ENCODE measurements at places on chromosomes 5 and 9.

- DNase-seq = no peak
Measured at GRCh38 chr5:5304361-5305020, 118.0 kb upstream of the ICE1 start.

DNA sequence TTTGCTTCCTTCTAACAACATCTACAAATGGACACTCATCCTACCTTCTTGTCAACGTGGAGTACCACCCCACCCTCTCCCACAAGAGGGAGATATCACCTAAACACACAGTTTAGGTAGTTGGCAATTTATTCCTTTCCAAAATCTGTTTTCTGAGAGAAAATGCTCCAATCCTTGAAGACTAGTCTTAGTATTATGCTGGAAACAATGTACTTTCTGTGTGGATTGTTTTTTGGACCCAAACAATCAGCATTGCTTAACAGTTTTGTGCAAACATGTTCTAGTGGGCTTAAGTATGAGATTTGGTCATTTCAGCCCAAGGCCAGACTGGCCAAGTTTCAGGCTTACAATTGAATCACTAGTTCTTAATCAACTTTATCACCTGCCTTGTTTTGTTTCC, 359.1 kb downstream of the ARHGEF28 start:
- no peak for DNase-seq

GRCh38 chr9:113005777-113006176, 6.2 kb downstream of the ZNF883 start:
- no peak for DNase-seq

DNA sequence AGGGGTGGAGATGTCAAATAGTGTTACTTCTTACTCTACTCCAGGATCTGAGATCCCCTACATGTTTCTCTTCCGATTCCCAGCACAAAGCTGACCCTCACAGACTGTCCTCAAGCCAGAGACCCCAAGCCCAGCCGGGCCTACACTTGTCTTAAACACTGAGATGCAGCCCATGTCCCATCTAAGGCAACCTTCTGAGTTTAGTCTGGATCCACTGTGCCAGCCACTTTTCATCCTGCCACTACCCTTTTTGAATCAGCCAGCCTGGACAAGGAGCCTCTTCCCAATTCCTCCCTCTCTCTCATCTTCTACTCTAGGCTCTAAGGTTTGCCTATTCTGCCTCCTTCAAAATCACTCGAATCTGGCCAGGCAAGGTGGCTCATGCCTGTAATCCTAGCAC, 6.2 kb upstream of the MYORG start:
- DNase-seq = no peak

DNA sequence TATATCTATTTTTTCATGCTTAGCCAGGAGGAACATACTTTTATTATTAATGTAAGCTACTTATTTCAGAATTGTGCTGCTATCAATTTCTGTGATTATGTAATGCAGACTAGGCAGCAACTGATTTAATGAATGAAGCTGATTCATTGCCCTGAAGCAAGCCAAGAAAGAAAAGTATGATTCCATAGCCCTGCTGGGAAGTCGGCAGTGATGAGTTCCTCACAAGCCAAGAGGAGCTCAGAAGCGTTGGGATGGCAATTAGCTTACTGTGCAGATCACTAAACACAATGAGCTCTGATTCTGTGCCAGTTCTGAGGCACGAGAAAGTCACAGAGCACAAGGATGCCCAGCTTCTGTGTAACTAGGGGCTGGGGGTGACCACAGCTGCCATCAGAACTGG, 254.3 kb upstream of the KLF9 start:
- no peak for DNase-seq

DNA sequence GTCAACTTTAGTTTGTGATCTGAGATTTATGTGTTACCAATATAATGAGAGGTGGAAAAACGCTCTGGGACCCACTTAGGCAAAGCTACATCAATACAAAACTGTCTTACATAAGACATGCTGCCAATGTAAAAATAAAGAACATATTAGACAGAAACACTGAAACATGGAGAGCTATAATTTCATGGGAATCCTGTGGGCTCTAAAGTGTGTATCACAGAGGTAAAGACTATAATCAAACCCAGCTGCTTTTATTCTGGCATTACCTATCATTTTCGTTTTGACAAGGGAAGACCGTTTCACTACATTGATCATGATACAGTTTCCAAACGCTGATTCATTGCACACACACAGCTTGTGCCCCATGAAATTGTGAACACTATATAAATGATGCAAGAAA, 400.5 kb upstream of the TUSC1 start:
- no peak for DNase-seq

GRCh38 chr5:73901455-73901854, 275.5 kb downstream of the ARHGEF28 start:
- no peak for DNase-seq

Measured in GM12864 (cell line).